Fibroblast of mammary gland (primary cell): ENCODE measurements at places on chromosomes 4 and X.

GRCh38 chrX:40105835-40106675 is 8.3 kb upstream of the BCOR start:
- no peak for DNase-seq

DNA sequence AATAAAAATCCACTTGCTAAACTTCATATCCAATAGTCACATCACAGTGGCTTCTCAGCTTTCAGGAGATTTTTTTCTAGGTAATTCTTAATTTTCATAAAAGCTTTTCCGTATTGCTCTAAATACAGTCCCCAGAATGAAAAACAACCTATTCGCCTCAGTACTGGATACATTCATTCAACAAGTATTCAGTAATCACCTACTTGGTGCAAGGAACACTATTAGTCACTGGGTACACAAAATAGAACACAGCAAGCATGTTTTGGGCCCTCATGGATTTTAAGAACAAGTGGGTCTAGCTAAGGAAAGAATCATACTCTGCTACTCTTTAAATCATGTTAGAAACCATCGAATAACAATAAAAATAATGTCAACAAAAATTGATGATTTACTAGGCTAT is 2.8 kb upstream of the BEX3 start:
- peak; percentile 53 for DNase-seq

DNA sequence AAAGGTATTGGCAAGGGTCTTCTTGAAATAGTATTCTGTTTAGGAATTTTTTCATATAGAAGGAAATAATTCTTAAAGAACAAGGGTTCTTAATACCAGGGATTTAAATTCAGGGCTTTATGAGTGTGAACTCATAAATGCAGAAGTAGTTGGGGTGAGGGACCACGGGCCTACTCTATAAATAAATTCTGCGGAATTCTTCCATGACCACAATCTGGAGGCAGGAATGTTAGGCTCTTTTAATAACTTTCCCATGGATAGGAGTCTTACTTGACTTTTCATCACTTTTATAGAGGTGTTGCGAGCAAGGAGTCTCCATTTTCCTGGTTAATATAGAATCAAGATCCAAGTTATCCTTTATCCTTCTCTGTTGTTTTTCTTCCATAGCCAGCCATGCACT is 76.7 kb upstream of the SLC4A4 start:
- no peak for DNase-seq

DNA sequence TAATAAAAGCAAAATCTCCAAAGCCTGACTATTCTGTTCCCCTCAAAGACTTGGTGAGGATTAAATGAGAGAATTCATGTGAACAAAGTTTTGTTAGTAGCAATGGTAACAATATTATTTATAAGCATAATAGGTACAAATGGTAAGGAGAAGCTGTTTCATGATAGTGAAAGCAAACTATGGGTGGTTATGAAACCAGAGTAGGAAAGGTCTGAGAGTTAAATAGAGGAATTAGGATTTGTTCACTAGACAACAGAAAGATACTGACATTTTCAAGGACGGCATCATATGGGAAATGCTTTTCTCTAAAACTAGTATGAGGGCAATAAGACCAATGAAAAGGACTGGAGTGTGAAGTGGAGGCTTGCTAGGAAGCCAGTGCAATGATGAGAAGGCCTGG is 128.6 kb upstream of the FTHL17 start:
- DNase-seq: no peak

DNA sequence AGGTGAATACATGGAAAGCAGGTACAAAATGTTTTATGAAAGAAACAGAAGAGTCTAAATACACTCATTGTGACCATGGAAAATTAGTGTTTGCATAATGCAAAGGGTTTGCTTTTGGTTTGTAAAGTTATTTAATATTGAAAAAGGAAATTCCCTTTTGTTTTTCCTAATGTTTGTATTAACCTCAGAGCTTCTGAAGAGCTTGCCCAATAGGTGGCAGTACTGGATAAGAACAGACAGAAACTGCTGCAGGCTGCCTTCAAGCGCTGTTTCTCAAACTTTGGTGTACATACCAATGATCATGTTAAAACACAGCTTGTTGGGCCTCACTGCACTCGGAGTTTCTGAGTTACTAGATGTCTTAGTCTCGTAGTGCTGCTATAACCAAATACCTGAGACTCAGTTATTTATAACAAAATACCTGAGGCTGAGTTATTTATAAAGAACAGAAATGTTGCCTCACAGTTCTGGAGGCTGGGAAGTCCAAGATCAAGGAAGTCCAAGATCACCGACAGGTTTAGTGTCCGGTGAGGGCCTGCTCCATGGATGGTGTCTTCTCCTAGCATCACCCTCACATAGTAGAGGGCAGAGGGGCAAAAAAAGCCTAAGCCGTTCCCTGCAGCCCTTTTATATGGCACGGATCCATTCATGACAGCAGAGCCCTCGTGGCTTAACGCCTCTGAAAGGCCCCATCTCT is 54.2 kb downstream of the SUPT20HL2 start:
- DNase-seq: peak; percentile 82

GRCh38 chr4:58679051-58679450 is 1568.9 kb upstream of the IGFBP7 start:
- no peak for DNase-seq

GRCh38 chr4:28686618-28687017 is 1826.0 kb downstream of the STIM2 start:
- peak; percentile 53 for DNase-seq
